Sigmoid colon (tissue), 7 donors: ENCODE measurements at places on chromosomes 12 and 14. TPM values are rescaled to one million over a fixed set of nuclear protein-coding genes. Genes with fewer than 3 reads are reported as not detected.

- no peaks in the 10 kb centered on the region for H3K36me3 ChIP-seq
- H3K27me3 ChIP-seq = no peaks in the 10 kb centered on the region
- no peak for DNase-seq
- H3K4me3 ChIP-seq = no peak overlapping the region
Measured at GRCh38 chr14:86003998-86004397, 474.1 kb downstream of the FLRT2 start.

DNA sequence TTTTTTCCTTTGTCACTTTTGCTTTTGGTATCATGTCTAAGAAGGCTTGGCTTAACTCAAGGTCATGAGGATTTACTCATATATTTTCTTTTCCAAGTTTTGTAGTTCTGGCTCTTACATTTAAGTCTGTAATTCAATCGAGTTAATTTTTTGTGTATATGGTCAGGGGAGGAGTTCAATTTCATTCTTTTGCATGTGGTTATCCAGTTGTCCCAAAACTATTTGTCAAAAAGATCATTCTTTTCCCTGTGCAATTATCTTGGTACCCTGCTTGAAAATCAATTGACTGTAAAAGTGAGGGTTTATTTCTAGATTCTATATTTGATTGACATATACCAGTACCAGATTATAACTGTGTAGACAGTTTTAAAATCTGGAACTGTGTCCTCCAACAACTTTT lies 10.2 kb downstream of the USP15 start:
- H3K4me1 ChIP-seq = no peaks in the 10 kb centered on the region
- no peaks in the 10 kb centered on the region for H3K36me3 ChIP-seq
- DNase-seq = no peak
- no peak overlapping the region for H3K27ac ChIP-seq

- peak overlapping the region; percentile 33 for H3K27ac ChIP-seq
- peaks cover 77% of the 10 kb centered on the region for H3K4me1 ChIP-seq
- no peak overlapping the region for H3K4me3 ChIP-seq
Measured at GRCh38 chr14:93105362-93105761, 10.4 kb downstream of the ITPK1 start.

The PRIMA1 gene
- 5.3 TPM for total RNA-seq
